ENCODE measurements at places on chromosomes 6 and 20.

- no peak for DNase-seq
Measured at GRCh38 chr6:53761036-53761435, 33.8 kb upstream of the LRRC1 start.

DNA sequence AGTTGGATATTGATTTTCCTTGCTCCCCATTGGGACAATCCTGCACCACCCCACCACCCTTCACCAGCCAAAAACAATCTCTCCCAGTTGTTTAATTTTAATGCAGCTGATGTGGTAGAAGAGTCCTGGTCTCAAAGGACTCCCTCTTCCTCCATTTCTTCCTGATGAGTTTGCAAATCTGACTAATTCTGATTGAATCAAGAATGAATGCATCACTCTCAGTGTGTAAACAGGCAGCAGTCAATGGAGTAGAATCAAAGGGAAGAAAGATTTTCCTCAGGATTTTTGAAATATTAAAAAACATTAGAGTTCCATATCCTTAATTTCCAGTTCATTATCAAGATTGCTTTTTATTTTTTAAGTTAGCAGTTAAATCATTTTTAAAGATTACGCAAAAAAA lies 54.0 kb downstream of the PLG start:
- DNase-seq = no peak

DNA sequence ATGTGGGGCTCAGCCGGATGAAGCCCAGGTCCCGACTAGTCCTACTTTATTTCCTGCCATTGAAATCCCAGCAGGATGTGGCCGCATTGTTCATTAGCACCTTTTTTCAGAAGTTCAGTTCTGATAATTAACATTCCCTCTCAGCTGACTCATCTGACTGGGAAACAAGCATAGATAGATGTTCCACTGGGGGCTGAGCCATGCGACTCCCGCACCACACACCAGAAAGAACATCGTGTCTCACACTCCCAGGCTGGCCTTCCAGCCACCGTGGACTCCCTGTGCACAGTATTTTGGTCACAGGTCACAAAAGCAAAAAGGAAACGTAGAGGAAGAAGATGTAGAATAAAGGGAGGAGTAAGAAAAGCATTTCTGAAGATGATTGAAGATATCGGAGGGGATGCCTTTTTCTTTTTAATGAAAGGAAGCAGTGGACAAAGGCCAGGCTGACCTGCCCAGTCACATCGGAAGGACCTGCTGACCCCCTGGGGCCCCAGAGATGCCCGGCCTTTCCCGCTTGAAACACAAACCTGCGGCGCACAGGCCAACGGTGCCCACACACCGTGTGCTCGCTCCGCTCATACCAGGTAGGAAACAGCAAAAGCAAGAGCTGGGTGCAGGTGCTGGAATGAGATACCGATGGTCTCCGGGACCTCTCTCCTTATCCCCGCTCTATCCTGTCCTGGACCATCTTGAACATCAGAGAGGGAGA lies 11.8 kb downstream of the RPS6KA2 start:
- DNase-seq = no peak

DNA sequence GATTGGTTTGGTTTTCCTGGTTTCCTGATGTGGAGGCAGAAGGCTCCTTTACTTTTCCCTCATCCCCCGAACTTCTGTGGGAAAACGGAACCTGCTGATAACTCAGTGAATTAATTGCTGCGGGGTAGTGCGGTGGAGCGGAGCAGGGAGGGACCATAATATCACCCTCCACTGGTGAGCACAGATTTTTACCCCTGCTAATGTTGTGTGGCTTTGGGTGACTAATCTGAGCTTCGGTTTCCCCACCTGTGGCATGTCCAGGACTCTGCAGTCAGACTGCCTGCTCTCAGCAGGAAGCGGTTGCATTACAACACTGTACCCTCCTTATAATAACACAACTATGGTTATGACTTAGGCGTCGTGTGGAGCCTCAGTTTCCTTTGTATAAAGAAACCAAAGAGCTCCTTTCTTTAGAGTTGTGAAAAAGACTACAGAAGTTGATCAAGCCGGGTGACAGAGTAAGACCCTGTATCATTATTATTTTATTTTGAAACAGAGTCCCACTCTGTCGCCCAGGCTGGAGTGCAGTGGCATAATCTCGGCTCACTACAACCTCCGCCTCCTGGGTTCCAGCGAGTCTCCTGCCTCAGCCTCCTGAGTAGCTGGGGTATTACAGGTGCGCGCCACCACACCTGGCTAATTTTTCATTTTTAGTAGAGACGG lies 2.2 kb upstream of the ID1 start:
- DNase-seq = no peak

- peak; percentile 39 for DNase-seq
Measured at GRCh38 chr6:166313255-166314070, 5.3 kb upstream of the PRR18 start.

DNA sequence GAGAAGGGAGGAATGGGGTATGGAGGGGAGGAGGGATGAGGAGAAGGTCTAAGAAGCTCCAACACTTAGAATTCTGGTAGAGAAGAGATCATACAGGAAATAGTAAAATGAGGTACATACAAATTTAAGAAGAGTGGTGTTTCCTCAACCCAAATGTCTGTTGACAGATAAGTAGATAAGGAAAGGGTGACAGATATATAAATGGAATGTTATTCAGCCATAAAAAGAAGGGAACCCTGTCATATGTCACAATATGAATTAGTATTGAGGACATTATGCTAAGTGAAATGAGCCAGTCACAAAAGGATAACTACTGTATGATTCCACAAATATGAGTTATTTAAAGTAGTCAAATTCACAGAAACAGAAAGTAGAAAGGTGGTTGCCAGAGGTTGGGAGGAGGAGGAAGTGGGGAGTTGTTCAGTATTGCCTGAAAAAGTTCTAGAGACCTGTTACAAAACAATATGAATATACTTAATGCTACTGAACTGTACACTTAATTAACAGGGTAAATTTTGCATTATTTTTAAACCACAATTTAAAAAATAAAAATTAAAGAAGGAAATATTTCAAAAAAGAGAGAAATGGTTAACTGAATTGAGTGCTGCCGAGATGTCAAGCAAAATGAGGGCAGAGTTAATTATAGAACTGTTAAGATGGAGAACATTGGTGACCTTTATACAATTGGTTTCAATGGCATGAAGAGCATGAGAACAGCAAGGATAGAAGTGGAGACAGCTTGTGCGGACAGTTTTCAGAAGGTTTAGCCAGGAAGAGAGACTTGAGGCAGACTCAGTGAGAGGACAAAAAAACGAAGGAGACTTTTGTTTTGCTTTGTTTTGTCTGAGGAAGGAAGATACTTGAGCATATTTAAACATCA lies 47.6 kb upstream of the ADGRF4 start:
- DNase-seq = no peak

DNA sequence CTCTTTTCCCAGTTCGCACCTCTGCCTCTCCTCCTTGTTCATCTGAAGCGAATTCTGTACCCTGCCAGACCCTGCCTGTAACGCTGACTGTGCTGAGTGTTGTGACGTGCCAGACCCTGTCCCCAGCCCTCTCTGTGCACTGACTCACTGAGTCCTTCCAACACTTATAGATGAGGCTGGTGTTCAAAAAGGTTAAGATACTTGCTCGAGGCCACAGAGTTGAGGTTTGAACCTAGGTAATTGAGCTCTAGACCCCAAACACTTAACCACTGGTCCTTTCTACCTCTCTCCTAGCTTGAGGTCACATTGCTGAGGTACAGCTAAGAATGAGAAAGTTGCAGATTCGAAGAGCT lies 45.7 kb upstream of the NEDD9 start:
- no peak for DNase-seq

- DNase-seq = no peak
Measured at GRCh38 chr6:4441981-4442434, 306.6 kb upstream of the ECI2 start.

DNA sequence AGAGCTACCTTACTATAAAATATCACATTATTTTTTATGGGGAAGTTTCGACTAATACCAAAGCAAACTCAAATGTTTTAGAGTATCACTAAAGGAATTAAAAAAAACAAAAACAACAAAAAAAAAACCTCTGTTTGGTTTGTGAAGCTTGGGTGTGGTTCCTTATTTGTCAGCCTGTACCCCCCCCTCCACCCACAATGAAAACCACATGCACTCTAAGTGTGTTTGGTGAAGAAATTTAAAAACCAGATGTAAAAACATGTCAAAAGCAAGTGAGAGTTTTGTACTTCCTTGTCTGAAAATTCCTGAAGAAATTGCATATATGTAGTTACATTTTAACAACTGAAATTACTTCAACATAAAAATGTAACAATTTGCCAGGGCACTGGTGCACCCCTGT lies 3.1 kb downstream of the STK38 start:
- DNase-seq = no peak

- DNase-seq = no peak
Measured at GRCh38 chr6:105492706-105493673, 90.1 kb upstream of the PREP start.

GRCh38 chr6:73363537-73363875 lies 1.0 kb downstream of the KHDC3L start:
- no peak for DNase-seq

GRCh38 chr20:45090481-45090880 lies 10.4 kb downstream of the KCNS1 start:
- no peak for DNase-seq

- no peak for DNase-seq
Measured at GRCh38 chr20:34473262-34473883, 42.8 kb upstream of the DYNLRB1 start.

- no peak for DNase-seq
Measured at GRCh38 chr6:44007818-44008621, 119.2 kb downstream of the MRPL14 start.

- no peak for DNase-seq
Measured at GRCh38 chr20:7673841-7674240, 266.4 kb downstream of the HAO1 start.

DNA sequence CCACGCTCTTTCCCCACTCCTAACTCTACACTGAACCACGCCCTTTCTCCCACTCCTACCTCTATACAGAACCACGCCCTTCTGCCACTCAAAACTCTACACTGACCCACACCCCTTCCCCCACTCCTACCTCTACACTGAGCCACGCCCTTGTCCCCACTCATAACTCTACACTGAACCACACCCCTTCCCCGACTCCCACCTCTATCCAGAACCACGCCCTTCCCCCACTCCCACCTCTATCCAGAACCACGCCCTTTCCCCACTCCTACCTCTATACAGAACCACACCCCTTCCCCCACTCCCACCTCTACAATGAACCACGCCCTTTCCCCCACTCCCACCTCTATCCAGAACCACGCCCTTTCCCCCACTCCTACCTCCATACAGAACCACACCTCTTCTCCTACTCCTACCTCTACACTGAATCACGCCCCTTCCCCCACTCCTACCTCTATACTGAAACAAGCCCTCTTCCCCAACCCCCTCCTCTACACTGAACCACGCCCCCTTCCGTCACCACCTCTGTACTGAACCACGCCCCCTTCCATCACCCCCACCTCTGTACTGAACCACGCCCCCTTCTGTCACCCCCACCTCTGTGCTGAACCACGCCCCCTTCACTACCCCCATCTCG lies 10.1 kb downstream of the PXMP4 start:
- no peak for DNase-seq

- peak; percentile 35 for DNase-seq
Measured at GRCh38 chr20:13009682-13010406, 1.1 kb downstream of the SPTLC3 start.

GRCh38 chr20:61763740-61764400 lies 301.8 kb downstream of the TAF4 start:
- no peak for DNase-seq

GRCh38 chr6:110537208-110538123 lies 61.1 kb upstream of the SLC22A16 start:
- peak; percentile 6 for DNase-seq

DNA sequence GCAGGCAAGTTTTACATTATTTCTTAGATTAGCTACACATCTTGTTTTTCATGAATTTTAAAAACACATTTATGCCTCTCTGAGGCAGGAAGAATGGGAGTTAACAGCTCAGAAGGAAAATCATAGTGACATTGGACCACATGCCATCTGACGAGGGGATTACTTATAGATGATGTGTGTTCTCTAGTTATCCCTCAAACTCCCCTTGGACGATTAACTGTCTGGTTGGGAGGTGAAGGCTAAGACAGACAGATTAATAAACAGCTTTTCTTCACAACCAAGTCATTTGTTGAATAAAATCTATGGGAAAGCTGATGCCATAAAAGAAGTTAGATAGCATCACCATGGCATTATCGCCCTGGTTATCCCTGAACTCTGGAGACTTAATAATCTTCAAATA lies 80.0 kb upstream of the PREP start:
- DNase-seq = no peak

- DNase-seq = peak; percentile 33
Measured at GRCh38 chr20:43662943-43663655, 3.8 kb upstream of the MYBL2 start.

GRCh38 chr6:126788861-126789365 lies 329.6 kb upstream of the RSPO3 start:
- no peak for DNase-seq

- no peak for DNase-seq
Measured at GRCh38 chr20:1784586-1784985, 110.6 kb upstream of the SIRPA start.

DNA sequence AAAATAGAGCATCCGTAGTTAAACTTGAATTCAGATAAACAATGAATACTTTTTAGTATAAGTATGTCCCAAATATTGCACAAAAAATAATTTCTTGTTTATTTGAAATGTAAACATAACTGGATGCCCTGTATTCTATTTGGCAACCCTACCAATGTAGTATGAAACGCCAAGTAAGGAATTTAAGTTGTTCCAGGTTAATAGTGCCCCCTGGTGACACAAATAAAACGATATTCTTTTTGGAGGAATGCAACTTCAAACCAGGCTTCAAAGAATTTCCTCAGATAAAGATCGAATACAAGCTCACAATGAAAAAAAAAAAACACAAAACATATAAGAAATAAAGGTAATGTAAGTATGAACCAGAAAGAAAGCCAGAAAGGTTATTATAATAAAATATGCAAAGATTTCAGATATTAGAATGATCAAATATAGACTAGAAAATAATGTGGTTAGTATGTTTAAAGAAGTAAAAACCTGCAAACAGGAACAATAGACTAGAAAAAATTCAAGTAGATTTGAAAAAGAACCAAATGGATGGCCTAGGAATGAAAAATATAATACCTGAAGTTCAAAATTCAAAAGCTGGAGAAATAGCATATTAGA lies 18.4 kb upstream of the AKAP7 start:
- no peak for DNase-seq

- no peak for DNase-seq
Measured at GRCh38 chr6:23611776-23612381, 514.1 kb upstream of the NRSN1 start.

DNA sequence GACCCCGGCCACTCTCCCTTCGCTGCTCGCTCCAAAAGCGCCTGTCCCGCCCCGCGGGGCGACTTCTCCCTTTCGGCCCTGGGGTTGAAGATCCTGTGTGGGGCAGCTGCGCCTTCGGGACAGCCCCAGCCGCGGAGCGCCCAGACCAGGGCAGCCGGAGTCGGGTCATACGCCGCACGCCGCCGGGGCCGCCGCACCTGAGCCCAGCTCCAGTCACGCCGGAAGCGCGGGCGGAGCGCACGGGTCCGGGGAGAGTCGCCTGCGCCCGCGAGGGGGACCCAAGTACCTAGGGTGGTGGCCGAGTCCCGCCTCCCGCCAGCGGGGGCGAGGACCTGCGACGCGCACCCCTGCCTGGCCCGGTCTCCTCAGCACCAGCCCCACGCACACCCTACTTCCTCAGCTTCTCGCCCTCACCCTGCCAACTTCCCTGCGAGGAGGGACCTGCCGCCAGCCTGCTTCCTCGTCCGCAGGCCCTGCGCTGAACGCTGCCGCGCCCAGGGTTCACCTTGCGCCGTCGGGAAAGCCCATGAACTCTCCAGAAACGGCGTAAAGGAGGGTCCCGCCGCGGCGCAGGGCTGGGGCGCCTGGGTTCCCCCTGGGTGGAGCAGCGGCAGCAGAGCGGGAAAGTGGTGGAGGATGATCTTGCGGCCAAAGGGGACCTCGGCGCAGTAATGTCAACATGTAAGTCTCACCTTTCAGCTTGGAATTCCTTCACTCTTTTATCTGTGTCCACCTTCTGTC lies at the start of gene ADGRG6:
TSS of gene ADGRG6 (plus strand) at position 357 of the 741 bp plus-strand sequence. CDS start at position 680, 323 bp downstream.
- DNase-seq = no peak
